ENCODE measurements at places on chromosomes 2 and 18. TPM values are rescaled to one million over a fixed set of nuclear protein-coding genes. Genes with fewer than 3 reads are reported as not detected.

DNA sequence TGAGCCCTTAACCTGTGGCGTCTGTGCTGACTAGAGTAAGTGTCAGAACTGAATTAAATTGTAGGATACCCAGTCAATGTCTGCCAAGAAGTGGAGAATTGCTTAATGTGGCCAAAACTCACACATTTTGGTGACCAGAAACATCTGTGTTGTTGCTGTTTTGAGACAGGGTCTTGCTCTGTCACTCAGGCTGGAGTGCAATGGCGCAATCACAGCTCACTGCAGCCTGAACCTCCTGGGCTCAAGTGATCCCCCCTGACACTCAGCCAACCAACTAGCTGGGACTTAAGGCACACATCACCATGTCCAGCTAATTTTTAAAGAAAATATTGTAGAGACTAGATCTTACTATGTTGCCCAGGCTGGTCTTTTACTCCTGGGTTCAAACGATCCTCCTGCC lies 34.4 kb upstream of the RTN4 start:
- no peaks in the 10 kb centered on the region for H3K4me1 ChIP-seq
- H3K36me3 ChIP-seq, result no peaks in the 10 kb centered on the region
- H3K27ac ChIP-seq, result no peak overlapping the region
- no peak for DNase-seq
- no peak overlapping the region for H3K4me3 ChIP-seq
- H3K27me3 ChIP-seq, result no peaks in the 10 kb centered on the region

The TWIST2 gene
- polyA plus RNA-seq, result 0.20 TPM

The MC5R gene
- not detected for polyA plus RNA-seq

The MAP3K20 gene
- polyA plus RNA-seq, result 13.1 TPM

The CDCA7 gene
- polyA plus RNA-seq, result 0.09 TPM

The MAIP1 gene
- 33.4 TPM for polyA plus RNA-seq

The TNFAIP6 gene
- polyA plus RNA-seq, result 0.21 TPM

GRCh38 chr2:95366514-95366913 lies 36.0 kb upstream of the FAHD2A start:
- H3K27me3 ChIP-seq, result no peaks in the 10 kb centered on the region
- H3K27ac ChIP-seq, result no peak overlapping the region
- DNase-seq, result no peak
- H3K4me1 ChIP-seq, result no peaks in the 10 kb centered on the region

DNA sequence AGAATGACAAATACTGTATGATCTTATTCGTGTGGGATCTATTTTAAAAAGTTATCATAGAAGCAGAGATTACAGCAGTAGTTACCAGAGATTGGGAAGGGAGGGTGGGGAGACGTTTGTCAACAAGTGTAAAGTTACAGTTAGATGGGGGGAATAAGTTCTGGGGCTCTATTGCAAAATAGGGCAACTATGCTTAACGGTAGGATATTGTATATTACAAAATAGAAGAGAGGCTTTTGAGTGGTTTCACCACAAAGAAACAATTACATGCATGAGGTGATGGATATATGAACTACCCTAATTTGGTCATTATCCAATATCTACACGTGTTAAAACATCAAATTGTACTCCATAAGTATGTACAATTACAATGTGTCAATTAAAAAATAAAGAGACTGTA lies 123.4 kb upstream of the NOSTRIN start:
- no peak overlapping the region for H3K4me3 ChIP-seq
- H3K4me1 ChIP-seq, result no peaks in the 10 kb centered on the region
- no peaks in the 10 kb centered on the region for H3K27me3 ChIP-seq
- no peak overlapping the region for H3K27ac ChIP-seq
- H3K36me3 ChIP-seq, result no peaks in the 10 kb centered on the region

DNA sequence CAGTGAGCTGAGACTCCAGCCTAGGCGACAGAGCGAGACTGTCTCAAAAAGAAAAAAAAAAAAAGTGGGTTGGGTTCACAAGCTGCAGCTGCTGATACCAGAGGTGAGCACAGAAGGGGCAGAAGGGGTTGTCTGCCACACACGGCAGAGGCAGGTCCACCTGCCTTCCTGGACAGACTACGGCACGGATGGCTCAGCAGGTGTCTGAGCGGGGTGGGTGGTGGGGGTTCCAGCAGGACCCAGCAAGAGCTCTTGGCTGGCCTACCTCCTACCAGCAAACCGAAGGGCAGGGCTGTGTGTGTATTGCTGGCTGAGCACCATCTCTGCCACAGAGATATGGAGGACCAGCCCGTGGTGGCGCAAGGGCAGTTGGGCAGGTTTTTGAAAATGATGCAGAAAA lies 130.4 kb upstream of the ASB18 start:
- H3K36me3 ChIP-seq, result no peaks in the 10 kb centered on the region
- no peak for DNase-seq
- H3K4me3 ChIP-seq, result no peak overlapping the region
- no peaks in the 10 kb centered on the region for H3K27me3 ChIP-seq

The CXCR1 gene
- polyA plus RNA-seq, result 1.1 TPM

- DNase-seq, result no peak
- H3K4me1 ChIP-seq, result no peaks in the 10 kb centered on the region
- no peaks in the 10 kb centered on the region for H3K36me3 ChIP-seq
- H3K27ac ChIP-seq, result no peak overlapping the region
Measured at GRCh38 chr18:23826850-23827620, 137.8 kb downstream of the LAMA3 start.

- no peak overlapping the region for H3K4me3 ChIP-seq
- no peak overlapping the region for H3K27ac ChIP-seq
- H3K36me3 ChIP-seq, result no peaks in the 10 kb centered on the region
- H3K4me1 ChIP-seq, result no peaks in the 10 kb centered on the region
- no peaks in the 10 kb centered on the region for H3K27me3 ChIP-seq
Measured at GRCh38 chr2:120957905-120958304, 222.2 kb downstream of the GLI2 start.

GRCh38 chr18:10205151-10205550 lies 249.3 kb upstream of the APCDD1 start:
- no peak overlapping the region for H3K4me3 ChIP-seq
- no peak overlapping the region for H3K27ac ChIP-seq
- H3K4me1 ChIP-seq, result no peaks in the 10 kb centered on the region
- no peaks in the 10 kb centered on the region for H3K27me3 ChIP-seq
- DNase-seq, result no peak

The KCNK3 gene
- 0.78 TPM for polyA plus RNA-seq

- no peaks in the 10 kb centered on the region for H3K4me1 ChIP-seq
- no peak overlapping the region for H3K27ac ChIP-seq
- H3K4me3 ChIP-seq, result no peak overlapping the region
- H3K36me3 ChIP-seq, result no peaks in the 10 kb centered on the region
Measured at GRCh38 chr18:46676182-46676835, 19.3 kb upstream of the LOXHD1 start.

- no peaks in the 10 kb centered on the region for H3K36me3 ChIP-seq
- no peak overlapping the region for H3K4me3 ChIP-seq
- no peak for DNase-seq
- H3K27ac ChIP-seq, result no peak overlapping the region
- H3K4me1 ChIP-seq, result no peaks in the 10 kb centered on the region
- no peaks in the 10 kb centered on the region for H3K27me3 ChIP-seq
Measured at GRCh38 chr18:38982072-38982471, 1416.5 kb upstream of the CELF4 start.

GRCh38 chr18:49913221-49913620 lies 99.9 kb upstream of the ACAA2 start:
- H3K4me1 ChIP-seq, result no peaks in the 10 kb centered on the region
- H3K27me3 ChIP-seq, result no peaks in the 10 kb centered on the region
- H3K36me3 ChIP-seq, result no peaks in the 10 kb centered on the region
- H3K27ac ChIP-seq, result no peak overlapping the region
- no peak overlapping the region for H3K4me3 ChIP-seq
- DNase-seq, result no peak

DNA sequence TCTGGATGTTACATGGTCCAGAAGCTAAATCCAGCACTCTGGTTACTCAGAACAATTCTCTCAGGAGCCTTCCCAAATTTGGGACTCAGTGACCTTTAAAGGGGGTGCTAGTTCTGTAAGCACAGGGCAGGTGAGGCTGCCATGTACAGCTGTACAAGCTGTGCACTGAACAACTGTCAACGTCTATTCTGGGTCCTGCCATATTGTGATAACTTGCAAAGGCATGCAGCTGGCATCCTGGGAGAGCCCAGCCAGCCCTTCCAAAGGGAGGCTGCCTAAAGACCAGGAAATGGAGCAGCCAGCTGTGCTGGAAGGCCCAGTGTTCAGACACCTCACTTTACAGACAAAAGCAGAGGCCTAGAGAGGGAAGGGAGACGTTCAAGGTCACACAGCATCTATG lies 204.8 kb downstream of the KLHL29 start:
- no peaks in the 10 kb centered on the region for H3K27me3 ChIP-seq
- no peak for DNase-seq
- no peak overlapping the region for H3K27ac ChIP-seq

DNA sequence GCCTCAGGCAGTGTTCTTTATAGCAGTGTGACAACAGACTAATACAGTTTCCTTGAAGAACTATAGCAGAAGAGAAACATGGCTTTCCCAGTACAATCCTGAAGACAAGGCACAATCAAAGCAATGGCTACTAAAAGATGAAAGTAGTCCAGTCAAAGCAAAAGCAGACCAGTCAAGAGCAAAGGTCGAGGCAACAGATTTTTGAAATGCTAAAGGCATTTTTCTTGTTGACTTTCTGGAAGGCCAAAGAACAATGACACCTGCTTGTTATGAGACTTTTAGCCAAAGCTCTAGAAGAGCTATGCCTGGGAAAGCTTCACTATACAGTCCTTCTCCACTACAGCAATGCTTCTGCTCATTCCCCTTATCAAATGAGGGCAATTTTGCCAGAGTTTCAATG lies 269.9 kb downstream of the EXOC6B start:
- H3K27ac ChIP-seq, result no peak overlapping the region
- H3K4me1 ChIP-seq, result peaks cover 5% of the 10 kb centered on the region
- H3K36me3 ChIP-seq, result no peaks in the 10 kb centered on the region
- no peak for DNase-seq
- H3K4me3 ChIP-seq, result no peak overlapping the region

The TM4SF20 gene
- not detected for polyA plus RNA-seq

GRCh38 chr18:79760348-79760747 lies 37.4 kb upstream of the KCNG2 start:
- H3K36me3 ChIP-seq, result peaks cover 1% of the 10 kb centered on the region
- DNase-seq, result no peak

The TMEM163 gene
- polyA plus RNA-seq, result 0.48 TPM

The EFHD1 gene
- 6.7 TPM for polyA plus RNA-seq

GRCh38 chr2:163200741-163201140 lies 362.2 kb upstream of the KCNH7 start:
- H3K4me1 ChIP-seq, result no peaks in the 10 kb centered on the region
- H3K27ac ChIP-seq, result no peak overlapping the region
- no peak for DNase-seq

DNA sequence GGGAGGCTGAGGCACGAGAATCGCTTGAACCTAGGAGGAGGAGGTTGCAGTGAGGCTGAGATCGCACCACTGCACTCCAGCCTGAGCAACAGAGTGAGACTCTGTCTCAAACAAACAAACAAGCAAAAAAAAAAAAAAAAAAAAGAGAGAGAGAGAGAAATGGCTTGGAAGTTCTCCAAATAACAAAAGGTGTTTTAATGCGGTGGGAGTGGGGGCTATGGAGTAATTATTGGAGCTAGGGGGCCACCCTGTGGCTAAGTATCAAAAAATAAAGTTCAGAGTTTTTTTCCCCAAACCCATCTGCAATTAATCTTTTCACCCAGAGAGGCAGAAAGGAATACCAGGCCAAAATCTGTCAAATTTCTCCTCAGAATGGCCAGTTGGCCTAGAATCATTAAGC lies 23.0 kb upstream of the CEP68 start:
- H3K27ac ChIP-seq, result no peak overlapping the region
- no peaks in the 10 kb centered on the region for H3K36me3 ChIP-seq
- peaks cover 13% of the 10 kb centered on the region for H3K4me1 ChIP-seq
- no peak overlapping the region for H3K4me3 ChIP-seq
- DNase-seq, result no peak

GRCh38 chr18:13568443-13569392 lies 157.6 kb downstream of the FAM210A start:
- no peak for DNase-seq
- H3K4me3 ChIP-seq, result no peak overlapping the region
- H3K36me3 ChIP-seq, result no peaks in the 10 kb centered on the region
- H3K27ac ChIP-seq, result no peak overlapping the region

The ALLC gene
- 0.09 TPM for polyA plus RNA-seq

GRCh38 chr2:46831869-46832265 lies 83.7 kb downstream of the MCFD2 start:
- H3K4me1 ChIP-seq, result no peaks in the 10 kb centered on the region
- no peaks in the 10 kb centered on the region for H3K36me3 ChIP-seq
- DNase-seq, result no peak
- no peaks in the 10 kb centered on the region for H3K27me3 ChIP-seq

- H3K36me3 ChIP-seq, result no peaks in the 10 kb centered on the region
- H3K27ac ChIP-seq, result no peak overlapping the region
- no peak overlapping the region for H3K4me3 ChIP-seq
- no peak for DNase-seq
Measured at GRCh38 chr2:48110492-48110891, 204.2 kb upstream of the FBXO11 start.

The SNTG2 gene
- not detected for polyA plus RNA-seq

- no peaks in the 10 kb centered on the region for H3K27me3 ChIP-seq
- peaks cover 5% of the 10 kb centered on the region for H3K36me3 ChIP-seq
- H3K4me1 ChIP-seq, result no peaks in the 10 kb centered on the region
- no peak for DNase-seq
Measured at GRCh38 chr2:196915507-196916189, 10.9 kb downstream of the PGAP1 start.

The KIAA2012 gene
- polyA plus RNA-seq, result 0.61 TPM

The SATB2 gene
- polyA plus RNA-seq, result 0.90 TPM

GRCh38 chr18:6031442-6031841 lies 136.1 kb upstream of the TMEM200C start:
- no peaks in the 10 kb centered on the region for H3K4me1 ChIP-seq
- no peak overlapping the region for H3K4me3 ChIP-seq
- H3K27me3 ChIP-seq, result no peaks in the 10 kb centered on the region
- peaks cover 3% of the 10 kb centered on the region for H3K36me3 ChIP-seq
- H3K27ac ChIP-seq, result no peak overlapping the region
- DNase-seq, result no peak

DNA sequence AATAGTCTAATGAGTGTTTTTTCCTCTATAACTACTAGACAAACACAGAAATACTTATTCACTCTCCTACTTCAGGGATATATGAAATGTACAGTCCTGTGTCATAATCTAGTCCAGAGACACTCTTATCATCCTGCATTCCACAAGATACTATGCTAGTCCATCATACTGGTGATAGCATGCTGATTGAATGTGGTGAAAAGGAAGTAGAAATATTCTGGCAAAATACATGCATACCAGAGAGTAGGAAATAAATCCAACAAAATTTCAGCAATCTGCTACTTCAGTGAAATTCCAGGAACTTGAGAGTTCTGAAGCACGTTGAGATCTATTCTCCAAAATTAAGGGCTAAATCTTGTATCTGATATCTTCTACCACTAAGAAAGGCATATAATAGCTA lies 353.9 kb downstream of the PID1 start:
- H3K4me1 ChIP-seq, result no peaks in the 10 kb centered on the region
- DNase-seq, result no peak
- no peak overlapping the region for H3K27ac ChIP-seq
- H3K36me3 ChIP-seq, result no peaks in the 10 kb centered on the region
- no peaks in the 10 kb centered on the region for H3K27me3 ChIP-seq
